ENCODE measurements at places on chromosomes 4 and X.

DNA sequence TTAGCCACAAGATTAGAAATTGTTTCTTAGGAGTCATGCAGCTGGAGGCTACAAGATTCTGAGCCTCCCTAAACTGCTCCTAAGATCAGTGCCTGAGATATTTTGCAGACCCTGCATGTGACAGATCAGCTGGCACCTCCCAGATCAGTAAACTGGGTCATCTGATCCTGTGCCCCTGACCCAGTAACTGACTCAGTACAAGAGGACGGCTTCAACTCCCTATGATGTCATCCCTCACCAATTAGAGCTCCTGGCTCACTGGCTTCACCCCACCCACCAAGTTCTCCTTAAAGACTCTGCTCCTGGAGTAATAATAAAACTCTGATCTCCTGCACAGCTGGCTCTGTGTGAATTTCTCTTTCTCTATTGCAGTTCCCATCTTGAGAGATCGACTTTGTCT lies 45.4 kb upstream of the PNPLA4 start:
- H3K27me3 ChIP-seq: no peaks in the 10 kb centered on the region

GRCh38 chr4:32429151-32429550 lies 1709.0 kb downstream of the PCDH7 start:
- no peak overlapping the region for H3K27ac ChIP-seq
- no peaks in the 10 kb centered on the region for H3K4me1 ChIP-seq
- no peak for DNase-seq
- H3K4me3 ChIP-seq: no peak overlapping the region
- H3K36me3 ChIP-seq: no peaks in the 10 kb centered on the region

GRCh38 chr4:110710070-110710469 lies 87.2 kb upstream of the PITX2 start:
- H3K4me1 ChIP-seq: no peaks in the 10 kb centered on the region
- H3K27ac ChIP-seq: no peak overlapping the region
- no peaks in the 10 kb centered on the region for H3K36me3 ChIP-seq
- DNase-seq: no peak

DNA sequence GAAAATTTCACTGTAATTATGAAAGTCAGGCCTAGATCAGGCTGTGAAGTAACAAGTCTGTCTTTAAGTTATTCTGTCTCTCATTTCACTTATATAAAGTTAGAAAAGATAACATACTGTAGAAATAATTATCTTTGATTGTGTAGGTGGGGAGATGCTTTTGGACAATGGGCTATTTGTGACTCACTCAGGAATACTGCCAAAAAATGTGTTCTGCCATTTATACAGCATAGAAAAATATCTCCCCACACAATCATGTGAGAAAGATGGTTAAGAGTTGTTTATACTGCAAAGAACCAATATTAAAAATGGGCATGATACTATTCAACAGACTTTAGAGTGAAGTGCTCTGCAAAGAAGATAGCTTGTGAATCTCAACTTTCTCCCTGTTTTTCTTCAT lies 95.0 kb upstream of the GABRA2 start:
- H3K27ac ChIP-seq: no peak overlapping the region
- H3K4me3 ChIP-seq: no peak overlapping the region
